ENCODE measurements at places on chromosomes 1 and 21. TPM values are rescaled to one million over a fixed set of nuclear protein-coding genes. Genes with fewer than 3 reads are reported as not detected.
A peak's percentile ranks its signal among the peaks of the same experiment; 100 is the strongest.

Gene FALEC
- 0.29 TPM for polyA plus RNA-seq

- no peak overlapping the region for H3K27ac ChIP-seq
- no peak for DNase-seq
- H3K36me3 ChIP-seq: no peaks in the 10 kb centered on the region
- no peak overlapping the region for H3K4me3 ChIP-seq
Measured at GRCh38 chr1:101251504-101251903, 14.7 kb downstream of the S1PR1 start.

- no peaks in the 10 kb centered on the region for H3K4me1 ChIP-seq
- H3K36me3 ChIP-seq: no peaks in the 10 kb centered on the region
- DNase-seq: no peak
Measured at GRCh38 chr21:38440746-38441145, 57.5 kb downstream of the ERG start.

Gene ANKRD35
- 0.65 TPM for polyA plus RNA-seq

DNA sequence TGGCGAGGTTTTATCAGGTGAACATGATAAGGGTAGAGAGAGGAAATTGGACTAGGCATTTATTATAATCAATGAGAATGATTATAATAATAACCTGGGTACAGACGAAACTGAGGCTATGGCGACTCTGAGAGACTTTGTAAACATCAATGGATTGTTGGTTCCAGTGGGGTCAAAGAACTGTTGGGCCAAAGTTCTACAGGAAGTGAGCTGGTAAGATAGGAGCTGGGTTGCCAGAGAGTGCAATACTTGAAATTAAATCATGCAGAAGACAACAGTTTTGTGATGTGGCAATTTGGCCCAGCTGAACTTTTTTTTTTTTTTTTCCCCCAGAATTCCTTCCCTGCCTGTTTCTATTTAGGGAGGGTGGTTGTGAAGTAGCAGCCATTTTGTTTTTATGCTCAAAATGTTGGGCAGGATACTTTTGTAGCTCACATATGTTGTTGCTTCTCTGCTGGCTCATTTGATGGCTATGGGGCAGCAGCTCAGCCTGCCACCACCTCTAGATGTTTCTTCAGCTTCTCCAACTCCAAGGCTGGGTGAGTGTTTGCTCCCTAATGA is 286.5 kb upstream of the B3GALT2 start:
- H3K36me3 ChIP-seq: no peaks in the 10 kb centered on the region
- DNase-seq: no peak
- H3K27ac ChIP-seq: no peak overlapping the region
- H3K27me3 ChIP-seq: no peaks in the 10 kb centered on the region

DNA sequence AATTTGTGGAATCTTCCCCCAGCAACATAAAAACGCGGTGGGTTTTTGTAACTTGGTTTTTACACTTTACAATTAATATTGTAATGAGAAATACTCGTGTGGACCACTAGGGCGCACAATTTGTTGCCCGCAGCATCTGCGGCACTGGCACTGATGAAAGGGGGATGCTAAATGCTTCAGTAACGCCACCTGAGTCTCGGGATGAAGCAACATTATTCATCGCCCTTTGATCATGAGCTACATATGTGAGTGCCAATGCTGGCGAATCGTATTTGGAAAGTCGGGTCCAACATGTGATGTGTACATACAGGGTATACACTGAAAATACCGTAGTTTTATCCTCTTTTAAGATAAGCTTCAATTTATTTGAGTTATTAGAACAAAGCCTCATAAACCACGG is 34.2 kb upstream of the COX20 start:
- H3K36me3 ChIP-seq: no peaks in the 10 kb centered on the region
- no peak overlapping the region for H3K4me3 ChIP-seq
- H3K27ac ChIP-seq: no peak overlapping the region

Gene TBX15
- polyA plus RNA-seq: not detected

Gene SLC44A5
- polyA plus RNA-seq: 1.2 TPM

- H3K27ac ChIP-seq: no peak within 1 kb of the TSS
- H3K27me3 ChIP-seq: peaks cover 9% of the 10 kb centered on the region
- H3K36me3 ChIP-seq: no peaks in the 10 kb centered on the region
- H3K4me3 ChIP-seq: peak within 1 kb of the TSS; percentile 37
- peaks cover 15% of the 10 kb centered on the region for H3K4me1 ChIP-seq
Measured at GRCh38 chr1:54980528-54981241, at the start of gene TMEM61. Gene TMEM61, plus strand, starts transcription at chr1:54980628. Its CDS starts 438 bp downstream, at chr1:54981066.

DNA sequence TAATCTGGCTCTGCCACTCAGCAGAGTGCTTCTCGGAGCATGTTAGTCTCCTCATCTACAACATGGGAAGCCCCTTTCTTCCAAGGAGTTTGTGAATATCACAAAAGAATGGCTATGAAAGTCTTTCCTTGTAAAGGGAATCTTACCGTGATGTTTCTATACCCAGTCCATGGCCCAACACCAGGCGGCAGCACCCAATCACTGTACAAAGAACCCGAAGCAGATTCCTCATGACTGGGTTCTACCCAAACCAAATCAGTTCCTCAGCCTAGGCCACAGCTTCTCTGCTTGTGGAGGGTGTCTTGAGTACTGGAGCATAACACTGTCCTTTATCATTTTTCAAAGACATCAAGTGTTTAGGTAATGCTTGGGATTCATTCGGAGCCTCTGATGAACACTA is 16.6 kb upstream of the SLFNL1 start:
- H3K27me3 ChIP-seq: no peaks in the 10 kb centered on the region
- no peaks in the 10 kb centered on the region for H3K4me1 ChIP-seq
- no peak overlapping the region for H3K4me3 ChIP-seq

Gene RPS27
- polyA plus RNA-seq: 23,384 TPM

- peaks cover 36% of the 10 kb centered on the region for H3K27me3 ChIP-seq
- no peak overlapping the region for H3K4me3 ChIP-seq
- H3K27ac ChIP-seq: no peak overlapping the region
- peaks cover 5% of the 10 kb centered on the region for H3K4me1 ChIP-seq
- H3K36me3 ChIP-seq: no peaks in the 10 kb centered on the region
- no peak for DNase-seq
Measured at GRCh38 chr1:6265151-6265550, 4.3 kb upstream of the GPR153 start.

Gene SUSD4
- 0.79 TPM for polyA plus RNA-seq

DNA sequence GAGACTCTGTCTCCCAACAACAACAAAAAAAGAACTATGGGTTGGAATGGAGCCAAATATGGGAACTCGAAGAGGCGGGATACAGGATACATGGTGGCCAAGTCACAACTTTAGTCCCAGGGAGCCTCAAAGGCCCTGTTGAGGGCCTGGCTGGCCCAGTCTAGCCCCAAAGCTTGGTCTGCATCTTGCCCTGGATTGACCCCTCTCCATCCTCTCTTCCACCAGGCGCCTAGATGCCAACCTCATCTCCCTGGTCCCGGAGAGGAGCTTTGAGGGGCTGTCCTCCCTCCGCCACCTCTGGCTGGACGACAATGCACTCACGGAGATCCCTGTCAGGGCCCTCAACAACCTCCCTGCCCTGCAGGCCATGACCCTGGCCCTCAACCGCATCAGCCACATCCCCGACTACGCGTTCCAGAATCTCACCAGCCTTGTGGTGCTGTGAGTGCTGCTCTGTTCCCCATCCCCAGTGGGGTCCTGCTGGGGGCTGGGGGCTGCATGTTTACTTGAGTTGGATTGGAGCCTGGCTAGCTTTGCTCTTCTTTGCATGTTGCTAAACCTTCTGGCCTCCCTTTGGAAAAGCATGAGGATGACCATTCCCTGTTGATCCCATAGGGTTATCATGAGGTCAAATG is 65.5 kb downstream of the UBE2T start:
- DNase-seq: peak; percentile 51
- no peaks in the 10 kb centered on the region for H3K27me3 ChIP-seq
- H3K27ac ChIP-seq: no peak overlapping the region
- no peak overlapping the region for H3K4me3 ChIP-seq
- H3K4me1 ChIP-seq: peaks cover 13% of the 10 kb centered on the region
- H3K36me3 ChIP-seq: no peaks in the 10 kb centered on the region

DNA sequence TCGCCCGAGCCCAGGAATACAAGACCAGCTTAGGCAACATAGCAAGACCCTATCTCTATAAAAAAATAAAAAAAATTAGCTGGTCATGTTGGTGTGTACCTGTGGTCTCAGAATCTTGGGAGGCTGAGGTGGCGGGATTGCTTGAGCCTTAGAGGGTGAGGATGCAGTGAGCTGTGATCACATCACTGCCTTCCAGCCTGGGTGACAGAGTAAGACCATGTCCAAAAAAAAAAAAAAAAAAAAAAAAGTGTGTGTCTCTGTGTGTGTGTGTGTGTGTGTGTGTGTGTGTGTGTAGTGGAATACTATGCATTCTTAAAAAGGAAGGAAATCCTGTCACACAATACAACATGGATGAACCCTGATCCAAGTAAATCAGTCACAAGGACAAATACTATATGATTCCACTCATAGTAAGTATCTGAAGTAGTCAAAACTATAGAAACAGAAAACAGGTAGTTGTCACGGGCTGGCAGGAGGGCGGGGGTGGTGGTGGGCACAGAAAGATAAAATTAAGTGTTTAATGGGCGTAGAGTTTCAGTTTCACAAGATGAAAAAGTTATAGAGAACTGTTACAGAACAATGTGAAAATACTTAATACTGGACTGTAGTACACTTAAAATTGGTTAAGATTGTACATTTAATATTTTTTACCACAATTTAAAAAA is 47.8 kb downstream of the SELENOF start:
- no peak for DNase-seq
- H3K4me1 ChIP-seq: peaks cover 11% of the 10 kb centered on the region
- H3K36me3 ChIP-seq: peaks cover 25% of the 10 kb centered on the region
- no peaks in the 10 kb centered on the region for H3K27me3 ChIP-seq
